Stimulated activated CD8-positive, alpha-beta memory T cell treated with anti-CD3 and anti-CD28 coated beads, Interleukin-7, amount 100 ng/mL, for 48 hours (primary cell): ENCODE measurements at places on chromosomes 11 and 22.

GRCh38 chr11:104968355-104968855 lies at the start of gene CASP4:
Gene CASP4, minus strand, starts transcription at chr11:104968574. Its CDS starts 49 bp downstream, at chr11:104968525.
- no peak for DNase-seq

GRCh38 chr11:65685981-65686380 lies 23.3 kb upstream of the RELA start:
- no peak for DNase-seq

GRCh38 chr11:8641332-8641731 lies 41.1 kb downstream of the TRIM66 start:
- no peak for DNase-seq

- DNase-seq: no peak
Observed at GRCh38 chr11:44816761-44817160, 90.0 kb downstream of the TSPAN18 start.

- no peak for DNase-seq
Observed at GRCh38 chr22:32475468-32476010, 928 bp downstream of the FBXO7 start.

DNA sequence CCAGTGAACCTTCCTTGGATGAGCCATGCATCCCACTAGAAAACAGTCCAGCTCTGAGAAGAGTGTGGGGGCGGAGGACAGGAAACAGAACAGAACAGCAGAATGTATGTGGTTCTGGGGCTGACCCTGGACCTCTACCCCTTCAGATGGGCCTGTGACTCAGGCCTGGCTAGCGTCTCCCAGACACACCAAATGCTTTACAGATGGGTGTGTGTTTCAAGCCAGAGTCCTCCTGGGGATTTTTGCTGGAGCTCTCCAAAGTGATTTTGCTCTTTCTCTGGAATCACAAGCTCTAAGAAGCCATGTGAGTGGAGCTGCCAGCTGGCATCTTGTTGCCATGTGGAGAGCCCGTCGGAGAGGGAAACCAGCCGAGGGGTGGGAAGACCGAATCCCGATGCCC lies 13.2 kb upstream of the C1QTNF4 start:
- DNase-seq: no peak

GRCh38 chr11:70886256-70886655 lies 366.1 kb downstream of the SHANK2 start:
- DNase-seq: no peak

DNA sequence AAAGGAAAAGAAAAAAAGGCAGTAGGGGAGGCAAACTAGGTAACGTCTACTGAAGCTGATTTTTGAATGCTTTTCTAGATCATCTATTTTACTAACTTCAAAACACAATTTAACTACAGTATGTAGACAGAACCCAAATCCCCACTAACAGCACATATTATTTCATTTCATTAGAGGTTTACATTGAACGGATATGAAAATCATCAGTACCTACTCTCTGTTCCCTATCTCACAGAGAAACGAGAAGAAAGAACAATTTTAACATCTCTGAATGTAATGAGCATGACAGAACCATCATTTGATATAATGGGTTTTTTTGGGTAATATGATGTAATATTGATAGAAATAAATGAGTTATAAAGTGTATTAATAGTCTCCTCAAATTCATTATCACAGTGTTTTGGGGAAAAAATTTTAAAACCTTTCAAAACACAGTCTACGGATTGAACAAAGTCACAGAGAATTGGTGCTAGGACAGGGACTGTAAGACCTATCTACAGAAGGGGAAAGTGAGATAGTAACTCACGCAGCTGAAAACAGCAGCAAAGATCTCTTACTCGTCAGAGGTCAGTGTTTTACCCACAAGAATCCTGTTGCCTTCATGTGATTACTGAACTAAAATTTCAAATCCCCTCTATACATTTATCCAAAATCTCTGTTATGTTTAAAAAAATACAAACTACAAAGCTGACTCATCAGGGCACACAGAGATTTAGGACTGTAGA lies 77.3 kb downstream of the ZBTB44 start:
- DNase-seq: no peak

DNA sequence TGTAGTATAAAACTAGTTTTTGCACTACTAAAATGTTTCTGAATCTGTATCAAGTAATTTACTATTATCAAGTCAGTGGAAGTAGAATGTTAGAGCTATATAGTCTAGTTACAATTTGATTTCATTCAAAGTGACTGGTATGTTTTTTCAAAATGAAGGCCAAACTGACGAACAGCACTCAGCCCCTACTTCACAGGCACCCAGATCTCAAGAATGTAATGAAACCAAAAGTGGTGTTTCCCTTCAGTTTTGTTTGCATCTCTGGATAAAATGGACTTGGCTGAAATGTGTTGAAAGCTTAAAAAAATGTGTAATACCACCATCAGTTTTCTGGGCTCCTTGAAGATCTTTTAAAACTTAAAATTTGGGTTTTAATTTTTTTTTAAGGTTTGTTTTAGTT lies 46.4 kb downstream of the QSER1 start:
- DNase-seq: no peak

DNA sequence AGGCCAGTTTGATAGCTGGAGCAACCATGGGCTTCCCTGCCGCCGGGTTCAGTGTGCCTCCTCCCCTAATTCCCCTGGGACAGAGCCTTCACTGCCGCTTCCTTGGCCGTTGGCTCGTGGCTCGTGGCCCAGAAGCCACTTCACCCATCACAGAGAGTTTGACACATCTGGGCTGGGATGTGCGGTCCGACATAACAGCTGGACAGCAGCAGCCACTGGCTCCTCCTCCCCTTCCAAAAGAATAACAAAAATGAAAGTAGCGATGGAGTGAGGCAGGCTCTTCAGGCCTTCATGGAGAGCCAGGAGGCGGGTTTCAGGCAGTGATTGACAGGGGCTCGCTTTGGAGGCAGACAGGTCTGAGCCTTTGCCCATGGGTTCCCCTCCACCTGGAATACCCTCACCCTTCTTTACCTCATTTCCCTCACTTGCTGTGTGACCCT lies 8.2 kb downstream of the CREB3L1 start:
- no peak for DNase-seq

DNA sequence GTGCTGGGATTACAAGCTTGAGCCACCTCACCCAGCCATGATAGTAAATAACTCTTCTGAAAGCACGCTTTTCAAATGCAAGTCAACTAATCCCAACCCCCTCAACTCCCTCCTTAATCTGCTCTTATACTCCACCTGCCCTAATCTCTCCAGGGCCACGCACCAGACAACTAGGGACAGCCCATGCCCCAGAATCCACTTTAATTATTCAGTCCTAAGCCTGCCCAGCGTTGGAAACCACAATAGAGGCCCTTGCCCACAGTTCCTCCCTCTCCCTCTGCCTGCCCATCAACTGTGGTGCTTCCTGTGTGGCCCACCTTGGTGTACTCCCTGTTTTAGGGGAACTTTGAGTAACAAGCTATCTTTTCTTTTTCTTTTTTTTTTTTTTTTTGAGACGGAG lies 2.7 kb upstream of the VPREB3 start:
- DNase-seq: no peak

GRCh38 chr11:115317277-115318185 lies 186.7 kb downstream of the CADM1 start:
- no peak for DNase-seq

GRCh38 chr11:124581817-124582216 lies 12.0 kb downstream of the OR8A1 start:
- no peak for DNase-seq

DNA sequence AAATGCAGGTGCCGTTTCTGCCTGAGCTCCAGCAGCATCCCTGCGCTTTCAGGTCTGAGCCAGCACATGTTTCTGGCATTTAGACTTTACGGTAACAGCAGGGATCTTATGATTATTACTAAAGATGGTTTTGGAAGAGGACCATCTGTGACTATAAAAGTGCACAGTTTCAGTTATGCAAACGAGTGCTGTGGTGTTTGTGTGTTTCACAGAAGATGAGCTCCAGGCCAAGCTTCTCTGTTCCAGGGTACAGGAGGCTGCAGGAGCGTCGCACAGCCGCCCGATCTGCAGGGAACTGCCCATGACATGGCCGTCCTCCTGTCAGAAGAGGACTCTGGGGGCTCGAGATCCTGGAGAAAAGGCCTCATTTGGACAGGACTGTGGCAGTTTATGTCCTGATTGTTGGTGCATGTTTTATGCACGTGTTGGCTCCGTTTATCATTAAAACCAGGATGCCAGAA lies 297.3 kb downstream of the TBC1D22A start:
- DNase-seq: no peak

- DNase-seq: no peak
Observed at GRCh38 chr22:33538277-33538885, 381.9 kb downstream of the LARGE1 start.

DNA sequence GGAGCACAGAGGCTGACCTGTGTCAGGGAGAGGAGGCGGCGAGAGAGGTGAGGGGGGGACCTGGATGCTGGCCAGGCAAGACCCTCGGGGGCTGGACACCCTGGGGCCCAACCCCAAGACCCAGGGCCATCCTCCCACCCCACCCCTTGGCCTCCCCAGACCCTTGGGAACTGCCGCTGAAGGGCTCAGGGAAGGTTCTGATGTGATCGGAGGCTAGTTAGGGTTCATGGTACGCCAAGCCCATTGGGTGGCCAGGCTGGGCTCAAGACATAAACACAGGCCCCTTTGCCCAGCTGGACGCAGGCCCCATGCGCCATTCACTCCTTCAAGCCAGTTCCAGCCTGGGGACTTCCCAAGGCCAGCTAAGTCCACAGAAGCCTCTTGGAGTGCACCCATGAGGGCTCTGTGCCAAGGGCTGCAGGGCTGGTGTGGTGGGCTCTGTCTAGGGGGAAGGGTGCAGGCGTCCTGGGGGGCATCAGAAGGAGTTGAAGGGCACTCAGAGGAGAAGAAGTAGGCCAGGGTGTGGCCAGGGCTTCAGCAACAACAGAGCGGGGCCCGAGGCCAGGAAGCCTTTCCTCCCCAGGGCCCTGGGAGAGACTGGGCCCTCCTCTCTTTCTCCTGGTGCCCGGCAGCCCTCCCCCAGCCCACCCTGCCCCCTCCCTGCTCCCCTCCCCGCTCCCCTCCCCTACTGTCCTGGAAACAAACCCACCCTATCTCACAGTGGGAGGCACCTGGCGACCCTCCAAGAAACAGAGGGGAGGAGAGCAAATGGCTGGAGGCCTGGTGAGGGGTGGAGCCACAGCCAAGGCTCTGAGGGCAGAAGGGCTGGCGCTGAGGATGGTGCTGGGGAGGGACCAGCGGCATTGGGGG lies 12.9 kb downstream of the TSPAN32 start:
- no peak for DNase-seq

- DNase-seq: no peak
Observed at GRCh38 chr11:57792870-57793269, 31.3 kb downstream of the CTNND1 start.

- DNase-seq: no peak
Observed at GRCh38 chr11:75324189-75324588, 27.3 kb downstream of the ARRB1 start.

DNA sequence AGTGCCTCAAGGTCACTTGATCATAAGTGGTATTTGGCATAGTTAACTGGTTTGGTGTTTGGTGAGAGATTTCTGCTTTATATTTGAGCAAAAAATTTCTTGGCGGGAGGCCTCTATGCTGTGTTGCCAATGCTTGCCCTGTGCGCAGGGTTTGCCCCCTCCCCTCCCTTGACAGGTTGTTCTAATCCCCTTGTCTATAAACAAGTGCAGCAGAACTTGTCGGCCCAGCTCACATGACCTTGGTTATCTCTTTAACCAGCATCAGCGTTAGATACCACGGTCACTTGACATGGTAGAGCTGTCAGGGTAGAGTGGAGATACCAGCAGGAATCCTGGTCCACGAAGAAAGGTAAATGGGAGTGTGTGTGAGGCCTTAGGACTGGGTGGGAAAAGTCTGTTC lies 35.6 kb downstream of the MARK2 start:
- DNase-seq: no peak

GRCh38 chr11:13064593-13064992 lies 55.5 kb downstream of the RASSF10 start:
- DNase-seq: no peak

DNA sequence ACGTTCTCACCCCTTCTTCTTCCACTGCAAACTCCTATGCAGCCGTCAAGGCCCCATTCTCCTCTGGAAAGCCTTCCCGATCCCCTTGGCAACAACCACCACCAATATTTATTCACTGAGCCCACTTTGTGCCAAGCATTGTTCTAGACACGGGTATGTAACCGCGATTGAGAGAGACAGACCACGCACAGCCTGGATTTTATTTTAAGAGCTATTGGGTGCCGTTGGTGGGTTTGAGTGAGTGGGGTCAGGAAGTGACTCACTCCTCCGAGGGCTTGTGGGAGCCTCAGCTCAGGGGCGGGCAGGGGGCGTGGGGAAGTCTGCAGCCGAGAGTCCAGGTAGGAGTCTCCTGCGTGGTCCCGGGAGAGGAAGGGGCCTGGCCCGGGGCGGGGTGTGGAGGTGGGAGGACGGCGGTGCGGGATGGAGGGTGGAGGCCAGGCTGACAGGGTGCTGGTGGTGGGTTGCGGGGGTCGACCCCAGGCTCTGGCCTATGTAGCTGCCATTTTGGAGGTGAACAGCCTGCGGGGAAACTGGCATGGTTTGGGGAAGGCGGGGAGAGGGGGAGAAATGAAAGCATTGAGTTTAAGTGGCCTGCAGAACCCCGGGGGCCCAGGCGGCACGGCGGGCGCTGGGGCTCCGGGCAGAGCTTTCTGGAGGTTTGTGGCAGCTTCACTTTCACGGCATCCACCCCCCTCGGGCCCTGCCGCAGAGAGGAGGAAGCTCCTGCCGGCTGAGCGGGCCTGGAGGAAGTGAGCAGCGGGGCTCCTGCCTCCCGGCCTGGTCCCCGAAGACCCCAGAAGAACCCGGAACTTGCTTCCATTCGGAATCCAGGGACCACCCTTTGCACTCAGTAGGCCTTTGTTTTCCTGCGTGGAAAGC lies 547 bp downstream of the PARVG start:
- no peak for DNase-seq

DNA sequence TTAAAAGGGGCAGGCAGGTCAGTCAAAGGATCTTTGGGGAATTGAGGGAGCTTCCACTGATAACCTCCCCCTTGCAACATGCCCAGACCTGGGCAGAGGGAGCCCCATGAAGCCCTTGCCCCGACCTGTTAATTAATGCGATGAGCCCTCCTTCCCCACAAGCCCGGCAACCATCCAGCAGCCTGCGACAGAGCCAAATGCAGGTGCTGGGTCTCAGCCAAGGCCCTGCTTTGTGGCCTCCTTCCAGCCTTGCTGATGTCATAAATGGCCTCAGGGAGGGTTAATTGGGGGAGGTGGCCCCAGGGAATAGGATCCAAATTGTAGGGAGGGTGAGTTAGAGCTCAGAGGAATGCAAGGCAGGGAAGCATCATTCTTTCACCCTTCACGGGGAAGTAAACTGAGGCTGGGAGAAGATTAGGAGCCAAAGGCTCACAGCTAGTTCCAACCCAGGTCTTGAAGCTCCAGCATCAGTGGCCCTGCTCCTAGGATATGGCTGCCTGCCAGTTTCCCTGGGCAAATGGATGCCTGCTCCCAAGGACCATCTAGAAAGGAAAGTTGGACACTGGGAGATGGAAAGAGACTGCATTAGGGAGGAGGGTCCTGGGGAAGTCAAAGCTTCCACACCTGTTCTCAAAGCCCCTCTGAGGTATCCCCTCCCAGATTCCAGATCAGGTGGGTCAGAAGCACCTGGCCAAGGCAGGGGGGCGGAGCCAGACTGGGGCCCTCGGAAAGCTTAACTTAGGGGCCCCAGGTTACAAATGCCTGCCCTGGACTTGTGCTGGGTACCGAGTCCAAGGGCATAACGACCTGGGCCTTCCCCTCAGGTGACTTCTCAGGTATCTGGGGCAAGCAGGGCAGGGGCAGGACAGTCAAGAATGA lies 34.1 kb downstream of the LMO1 start:
- no peak for DNase-seq
